Muscle of leg (tissue), 16 donors: ENCODE measurements at places on chromosomes 1 and 21.

GRCh38 chr1:18200918-18201317 lies 93.3 kb downstream of the IGSF21 start:
- peak; percentile 12 for DNase-seq

DNA sequence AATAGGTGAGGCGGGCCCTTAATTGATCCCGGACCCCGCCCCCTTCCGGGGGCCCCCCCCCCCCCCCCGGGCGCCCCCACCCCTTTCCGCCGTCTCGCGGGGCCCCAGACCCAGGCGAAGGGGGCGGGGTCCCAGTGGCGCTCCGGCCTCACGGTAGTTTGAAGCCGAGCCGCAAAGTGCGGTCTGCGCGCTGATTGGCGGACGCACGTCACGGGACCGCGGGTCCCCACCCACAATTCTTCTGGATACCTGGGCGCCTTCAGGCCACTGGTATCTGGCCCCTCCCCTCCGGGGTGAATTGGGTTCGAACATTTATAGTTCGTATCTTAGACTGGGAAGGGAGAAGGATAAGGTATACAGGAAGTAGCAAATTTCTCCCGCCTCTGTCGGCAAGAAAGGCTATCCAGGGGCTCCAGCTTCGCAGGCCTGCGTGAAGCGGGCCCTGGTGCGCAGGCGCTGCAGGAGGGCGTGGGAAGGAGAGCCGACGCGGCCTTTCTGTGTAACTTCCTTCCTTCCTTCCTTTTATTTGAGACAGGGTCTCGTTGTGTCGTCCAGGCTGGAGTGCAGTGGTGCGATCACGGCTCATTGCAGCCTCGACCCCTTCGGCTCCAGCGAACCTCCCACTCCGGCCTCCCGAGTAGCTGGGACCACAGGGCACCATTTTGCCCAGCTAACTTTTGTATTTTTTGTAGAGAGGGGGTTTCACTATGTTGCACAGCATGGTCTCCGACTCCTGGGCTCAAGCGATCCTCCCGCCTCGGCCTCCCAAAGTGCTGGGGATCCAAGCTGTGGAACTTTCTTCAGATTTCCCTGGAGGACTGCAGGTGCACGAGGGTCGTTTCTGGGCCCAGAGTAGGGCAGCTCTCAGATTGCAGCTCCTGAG lies 564 bp upstream of the HMGN1 start:
- DNase-seq, result peak; percentile 99

- no peak for DNase-seq
These were observed 86.4 kb upstream of the C1orf21 start for GRCh38 chr1:184300446-184300845.

GRCh38 chr1:15847893-15848142 lies 311 bp downstream of the SPEN start:
- no peak for DNase-seq

DNA sequence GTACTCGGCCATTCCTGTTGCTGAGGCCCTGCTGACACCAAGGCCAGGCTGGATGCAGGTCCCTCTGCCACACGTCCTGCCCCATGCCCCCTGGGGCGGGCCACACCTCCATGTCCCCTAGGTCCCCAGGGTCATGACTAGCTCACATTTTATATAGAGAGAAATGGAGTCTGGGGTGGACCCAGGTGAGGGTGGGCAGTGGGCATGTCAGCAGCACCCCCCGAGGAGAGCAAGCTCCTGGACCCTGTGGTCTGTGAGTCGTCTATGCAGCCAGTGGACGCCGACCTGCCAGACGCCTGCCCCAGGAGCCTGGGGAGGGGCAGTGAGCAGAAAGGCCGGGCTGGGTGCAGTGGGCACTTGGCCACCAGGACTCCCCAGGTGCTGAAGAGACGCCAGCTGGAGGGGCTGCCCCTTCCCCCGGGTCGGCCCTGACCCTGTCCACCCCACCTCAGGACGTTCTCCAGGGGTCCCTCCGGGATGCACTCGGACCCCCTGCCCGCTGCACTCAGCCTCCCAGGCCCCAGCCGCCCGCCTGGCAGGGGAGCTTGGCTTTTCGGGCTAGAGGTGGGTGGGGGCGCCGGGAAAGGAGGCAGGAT lies 15.9 kb downstream of the SAMD11 start:
- no peak for DNase-seq

- DNase-seq, result no peak
These were observed 71.2 kb upstream of the ECE1 start for GRCh38 chr1:21361506-21361905.

DNA sequence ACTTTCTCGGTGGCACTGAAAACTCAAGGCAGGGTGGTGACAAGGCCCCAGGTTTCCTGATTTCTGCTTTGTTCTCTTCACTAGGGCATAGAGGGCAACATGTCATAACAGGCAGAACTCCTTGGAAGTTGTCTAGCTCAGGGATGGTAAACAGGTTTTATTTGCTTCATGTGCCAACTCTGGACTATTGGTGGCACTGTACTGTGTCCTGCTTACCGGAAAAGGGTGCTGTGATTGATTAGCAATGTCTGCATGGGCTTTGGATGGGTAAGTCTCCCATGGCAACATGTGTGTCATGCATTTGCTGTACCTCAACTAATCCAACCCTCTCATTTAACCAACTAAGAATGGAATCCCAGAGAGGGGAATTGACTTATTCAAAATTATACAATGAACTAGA lies 70.7 kb upstream of the USP24 start:
- DNase-seq, result no peak

GRCh38 chr1:143660354-143660941 lies 311.3 kb downstream of the FAM72C start:
- DNase-seq, result no peak

GRCh38 chr1:65799601-65800000 lies 6.9 kb downstream of the PDE4B start:
- no peak for DNase-seq

- no peak for DNase-seq
These were observed 28.8 kb upstream of the MTF1 start for GRCh38 chr1:37888022-37888700.

- peak; percentile 11 for DNase-seq
These were observed 469.5 kb upstream of the VAMP3 start for GRCh38 chr1:7301664-7301981.

DNA sequence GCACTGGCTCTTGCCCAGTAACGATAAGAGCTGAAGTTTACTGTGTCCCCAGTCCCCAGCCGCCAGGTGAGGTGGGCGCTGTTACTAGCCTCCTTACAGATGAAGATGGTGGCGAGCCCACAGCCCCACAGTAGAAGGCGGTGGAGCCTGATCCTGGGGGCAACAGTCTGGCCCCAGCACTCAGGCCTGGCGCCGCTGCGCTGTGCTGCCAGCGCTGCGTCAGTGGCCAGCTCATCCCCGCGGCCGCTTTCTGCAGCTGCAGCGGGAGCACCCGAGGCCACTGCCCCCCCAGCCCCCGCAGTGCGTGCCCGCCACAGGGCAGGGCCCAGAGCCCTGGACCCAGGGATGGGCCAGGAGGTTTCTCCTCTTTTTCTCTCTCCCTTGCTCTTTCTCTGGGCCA lies 13.3 kb downstream of the H6PD start:
- no peak for DNase-seq

GRCh38 chr1:208524376-208524775 lies 280.2 kb upstream of the PLXNA2 start:
- DNase-seq, result no peak

DNA sequence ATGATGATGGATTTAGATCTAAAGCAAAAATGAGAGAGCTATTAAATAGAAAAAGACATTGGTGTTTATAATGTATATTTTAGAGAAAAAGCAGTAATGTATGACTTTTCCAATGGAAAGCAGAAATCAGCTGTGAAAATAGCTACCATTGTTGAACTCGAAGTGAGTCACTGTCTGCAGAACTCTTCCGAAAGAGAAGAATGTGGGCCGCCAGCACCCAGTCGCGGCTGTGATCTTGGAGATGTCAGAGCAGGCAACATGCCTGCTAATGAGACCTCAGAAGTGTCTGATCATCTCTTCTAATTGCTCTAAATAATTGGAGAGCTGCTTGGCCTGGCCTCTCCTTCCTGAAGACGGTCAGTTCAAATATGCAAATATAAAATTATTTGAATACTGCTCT lies 333.6 kb upstream of the RUNX1 start:
- no peak for DNase-seq

- no peak for DNase-seq
These were observed 14.2 kb upstream of the VN1R5 start for GRCh38 chr1:247241691-247242090.

- no peak for DNase-seq
These were observed 59.0 kb downstream of the SLX9 start for GRCh38 chr21:44998621-44999427.

DNA sequence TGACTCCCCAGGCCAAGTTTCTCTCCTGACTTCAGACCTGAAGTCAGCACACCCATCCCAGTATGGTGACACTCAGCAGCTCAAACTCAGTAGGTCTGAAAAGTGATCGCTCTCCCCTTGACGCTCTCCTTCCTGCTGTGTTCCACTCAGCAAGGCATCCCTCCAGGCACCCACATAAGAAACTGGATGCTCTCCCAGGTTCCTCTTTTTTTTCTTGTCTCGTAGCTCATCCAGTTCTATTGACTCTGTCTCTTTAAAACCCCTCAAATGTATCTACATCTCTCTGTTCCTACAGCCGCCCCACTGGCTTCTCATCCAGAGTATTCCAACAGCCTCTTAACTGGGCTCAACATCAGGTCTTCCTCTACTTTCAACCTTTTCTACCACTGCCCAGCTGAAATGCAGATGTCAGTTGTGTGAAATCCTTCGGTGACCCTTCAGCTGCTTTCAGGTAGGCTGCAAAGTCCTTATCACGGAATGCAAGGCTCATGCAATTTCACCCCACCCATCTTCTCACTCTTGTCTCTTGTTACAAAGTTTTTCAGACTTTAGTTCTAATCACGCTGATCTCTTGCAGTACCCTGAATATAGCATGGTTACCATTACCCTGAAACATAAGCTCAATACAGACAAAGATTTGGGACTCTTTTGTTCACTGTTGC lies 286.2 kb upstream of the POU3F1 start:
- DNase-seq, result no peak

GRCh38 chr21:37145635-37146111 lies 72.6 kb downstream of the TTC3 start:
- peak; percentile 7 for DNase-seq

DNA sequence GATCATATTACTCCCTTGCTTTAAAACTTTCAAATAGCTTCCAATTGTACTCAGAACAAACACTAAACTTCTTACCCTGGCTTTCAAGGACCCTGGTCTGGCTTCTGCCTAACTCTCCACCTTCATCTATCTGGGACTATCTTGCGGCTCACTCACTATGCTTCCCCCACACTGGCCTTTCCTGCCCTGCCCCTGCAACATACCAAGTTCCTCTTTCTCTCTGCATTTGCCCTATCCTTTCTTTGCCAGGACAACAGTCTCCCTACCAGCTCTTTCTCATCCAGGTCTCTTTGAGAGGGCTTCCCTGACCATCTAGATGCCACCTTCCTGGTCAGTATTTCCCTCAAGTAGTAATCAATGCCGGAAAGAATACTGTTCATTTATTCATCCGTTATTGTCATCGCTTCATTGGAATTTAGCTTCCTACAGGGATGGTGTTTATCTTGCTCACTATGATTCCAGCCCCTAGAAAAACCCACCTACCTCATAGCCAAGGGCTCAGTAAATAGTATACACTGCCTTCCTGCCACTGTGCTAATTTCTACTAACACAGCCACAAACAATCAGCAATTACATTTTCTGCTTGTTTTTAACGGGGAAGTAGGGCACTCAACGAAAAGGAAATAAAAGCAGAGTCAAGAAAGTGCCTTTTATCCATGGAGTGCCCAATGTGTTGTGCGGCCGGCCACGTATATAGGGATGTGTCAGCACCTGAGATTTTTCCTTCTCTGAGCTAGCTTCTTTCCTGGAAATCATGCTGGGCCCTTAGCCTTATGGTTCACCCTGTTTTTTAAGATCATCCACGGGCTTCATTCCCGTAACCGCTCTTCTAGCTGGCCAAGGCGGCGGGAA lies 521 bp upstream of the CDC7 start:
- no peak for DNase-seq

DNA sequence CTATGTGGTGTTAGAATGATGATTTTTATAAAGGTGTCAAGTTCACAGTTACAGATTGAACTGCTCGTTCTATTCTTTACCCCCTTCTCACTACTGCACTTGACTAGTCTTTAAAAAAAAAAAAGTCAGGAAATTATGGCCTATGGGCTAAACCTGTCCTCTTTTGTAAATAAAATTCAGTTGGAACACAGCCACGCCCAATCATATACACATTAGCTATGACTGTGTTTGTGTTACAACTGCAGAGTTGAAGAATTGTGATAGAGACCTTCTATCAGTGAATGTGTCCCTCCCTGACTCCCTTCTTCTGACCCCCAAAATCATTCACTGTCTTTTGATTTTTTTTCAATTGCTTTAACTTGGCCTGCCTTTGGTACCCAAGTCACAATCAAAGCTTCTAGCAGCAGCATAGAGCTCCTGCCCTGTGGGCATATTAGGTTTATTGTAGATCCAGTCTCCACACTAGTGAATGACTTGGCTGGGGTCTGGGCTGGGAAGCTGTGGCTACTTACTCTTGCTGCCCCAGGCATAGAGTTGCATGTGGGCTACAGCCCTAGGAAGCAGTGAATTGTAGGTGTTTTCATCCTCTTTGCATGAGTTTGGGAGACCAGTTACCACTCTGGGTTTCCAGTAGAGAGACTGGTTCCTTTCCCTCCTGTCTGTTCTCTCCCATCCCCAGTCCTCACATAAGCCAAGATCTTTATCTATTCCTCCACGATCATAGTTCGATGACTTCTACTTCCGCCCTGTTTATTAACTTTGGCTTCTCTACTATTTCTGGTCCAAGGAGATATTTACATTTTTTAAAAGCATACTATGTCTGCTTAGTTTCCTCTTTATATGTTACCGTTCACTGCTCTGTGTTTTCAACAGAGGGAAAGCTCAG lies 249.9 kb downstream of the FMN2 start:
- DNase-seq, result no peak

- no peak for DNase-seq
These were observed 5.3 kb downstream of the PTTG1IP start for GRCh38 chr21:44867999-44868700.

- peak; percentile 44 for DNase-seq
These were observed 10.8 kb upstream of the ANGPTL7 start for GRCh38 chr1:11178021-11179015.

GRCh38 chr1:30117685-30118084 lies 605.7 kb downstream of the MATN1 start:
- no peak for DNase-seq

- peak; percentile 47 for DNase-seq
These were observed 74.2 kb upstream of the MACF1 start for GRCh38 chr1:39130325-39130724.
